ENCODE measurements at places on chromosomes 3 and 15.

- no peak for DNase-seq
Observed at GRCh38 chr3:118688396-118688884, 346.2 kb downstream of the IGSF11 start.

DNA sequence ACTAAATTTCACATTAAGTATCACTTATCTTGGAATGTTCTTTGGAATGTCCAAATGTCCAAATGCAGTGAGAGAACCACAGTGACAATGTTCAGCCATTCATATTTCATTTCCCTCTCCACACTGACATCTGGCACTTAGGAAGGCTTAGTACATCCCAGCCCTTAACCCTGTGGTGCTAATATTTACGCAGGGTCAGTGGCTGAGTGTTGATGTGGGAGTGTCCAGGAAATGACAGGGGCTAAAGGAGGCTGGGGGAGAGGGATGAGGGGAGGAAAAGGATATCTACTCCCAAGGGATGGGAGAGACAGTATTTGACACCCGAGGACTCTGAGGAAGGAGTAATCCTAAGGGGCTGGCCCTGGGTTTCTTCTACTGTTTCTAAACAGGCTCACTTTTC is 14.1 kb upstream of the CCR4 start:
- DNase-seq: no peak

GRCh38 chr15:65660927-65661326 is 39.2 kb downstream of the SLC24A1 start:
- no peak for DNase-seq

- DNase-seq: no peak
Observed at GRCh38 chr3:125324341-125324740, 50.8 kb downstream of the ZNF148 start.

- DNase-seq: no peak
Observed at GRCh38 chr3:11950576-11950975, 53.6 kb upstream of the SYN2 start.

DNA sequence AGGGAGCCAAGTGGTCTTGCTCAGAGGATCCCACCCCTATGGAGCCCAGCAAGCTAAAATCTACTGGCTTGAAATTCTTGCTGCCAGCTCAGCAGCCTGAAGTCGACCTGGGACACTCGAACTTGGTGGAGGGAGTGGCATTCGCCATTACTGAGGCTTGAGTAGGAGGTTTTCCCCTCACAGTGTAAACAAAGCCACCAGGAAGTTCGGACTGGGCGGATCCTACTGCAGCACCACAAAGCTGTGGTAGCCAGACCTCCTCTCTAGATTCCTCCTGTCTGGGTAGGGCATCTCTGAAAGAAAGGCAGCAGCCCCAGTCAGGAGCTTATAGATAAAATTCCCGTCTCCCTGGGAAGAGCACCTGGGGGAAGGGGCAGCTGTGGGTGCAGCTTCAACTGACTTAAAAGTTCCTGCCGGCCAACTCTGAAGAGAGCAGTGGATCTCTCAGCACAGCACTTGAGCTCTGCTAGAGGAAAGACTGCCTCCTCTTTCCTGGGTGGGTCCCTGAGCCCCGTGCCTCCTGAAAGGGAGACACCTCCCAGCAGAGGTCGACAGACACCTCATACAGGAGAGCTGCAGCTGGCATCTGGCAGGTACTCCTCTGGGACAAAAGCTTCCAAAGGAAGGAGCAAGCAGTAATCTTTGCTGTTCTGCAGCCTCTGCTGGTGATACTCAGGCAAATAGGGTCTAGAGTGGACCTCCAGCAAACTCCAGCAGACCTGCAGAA is 576.3 kb upstream of the NECTIN3 start:
- DNase-seq: no peak

DNA sequence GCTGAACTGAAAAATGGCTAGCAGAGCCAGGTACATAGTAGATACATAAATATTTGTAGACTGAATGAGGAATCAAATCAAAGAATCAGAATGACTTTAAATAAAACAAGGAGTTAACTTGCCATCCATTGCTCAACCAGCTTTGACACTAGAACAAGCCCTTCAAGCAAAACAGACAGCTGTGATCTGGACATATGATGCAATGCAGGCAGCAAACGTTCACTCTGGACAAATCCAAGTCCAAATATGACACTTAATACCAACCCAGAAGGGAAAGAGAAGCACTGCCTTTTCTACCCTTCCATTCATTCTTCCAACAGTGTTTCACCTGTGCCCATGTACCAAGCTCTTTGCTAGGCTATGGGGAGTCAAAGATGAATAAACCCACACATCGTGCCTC is 4.5 kb downstream of the THRB start:
- no peak for DNase-seq

- DNase-seq: no peak
Observed at GRCh38 chr3:160170409-160171370, 54.5 kb upstream of the C3orf80 start.

GRCh38 chr15:58453931-58454793 is 22.4 kb downstream of the LIPC start:
- peak; percentile 79 for DNase-seq

All from activated CD4-positive, alpha-beta T cell treated with anti-CD3 and anti-CD28 coated beads for 36 hours (primary cell).